ENCODE measurements at places on chromosomes 4 and X.

GRCh38 chr4:94306713-94307112 lies 35.9 kb downstream of the HPGDS start:
- no peak for DNase-seq

GRCh38 chr4:44632089-44632488 lies 19.3 kb downstream of the YIPF7 start:
- DNase-seq = no peak

DNA sequence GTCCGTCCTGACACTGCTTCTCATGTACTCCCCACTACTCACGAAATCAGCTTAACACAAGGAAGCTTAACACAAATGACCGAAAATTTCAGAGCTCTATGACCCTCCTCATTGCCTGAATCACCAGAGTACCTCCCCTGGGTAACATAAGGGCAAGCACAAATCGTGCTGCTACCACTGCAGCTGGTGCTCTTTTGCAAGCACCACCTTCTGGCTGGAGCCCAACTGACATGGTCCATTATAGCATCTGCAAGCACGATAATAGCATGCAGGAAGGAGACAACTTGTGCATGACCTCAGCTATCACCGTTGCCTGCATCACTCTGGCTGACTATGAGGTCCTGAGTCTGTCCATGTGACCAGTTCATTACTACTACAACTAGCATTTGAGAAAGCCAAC lies 308.0 kb downstream of the TEX13C start:
- no peak for DNase-seq

- no peak for DNase-seq
These were observed 10.7 kb downstream of the KLHL8 start for GRCh38 chr4:87209696-87210095.

GRCh38 chr4:92232566-92232965 lies 71.2 kb upstream of the GRID2 start:
- DNase-seq = no peak

DNA sequence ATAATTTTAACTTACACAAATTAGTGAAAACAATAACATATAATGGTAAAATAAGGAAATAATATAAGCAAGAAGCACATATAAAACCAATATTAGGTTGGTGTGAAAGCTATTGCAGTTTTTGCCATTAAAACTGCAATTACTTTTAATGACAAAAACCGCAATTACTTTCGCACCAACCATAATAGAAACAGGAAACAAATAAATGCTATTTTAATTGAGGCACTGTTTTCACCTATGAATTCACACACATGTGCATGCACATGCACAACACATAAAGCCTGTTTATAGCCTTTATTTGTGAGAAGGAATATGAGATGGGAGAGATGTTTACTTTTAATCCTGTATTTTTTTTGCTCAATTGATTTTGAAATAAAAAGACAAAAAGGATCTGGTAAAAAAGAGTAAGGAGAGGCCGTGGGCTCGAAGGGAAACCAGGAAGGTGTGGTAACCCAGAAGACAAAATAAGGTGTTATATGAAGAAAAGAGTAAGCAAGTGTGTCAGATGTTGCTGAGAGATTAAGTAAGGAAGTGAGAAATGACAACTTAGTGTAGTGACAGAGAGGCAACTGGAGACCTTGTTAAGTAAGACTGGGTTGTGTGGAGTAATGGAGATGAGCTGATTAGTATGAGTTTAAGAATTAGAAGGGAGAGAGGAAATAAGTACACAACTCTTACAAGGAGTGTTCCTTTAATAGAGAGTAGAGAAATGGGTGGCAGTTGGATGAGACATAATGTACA lies 69.0 kb downstream of the KLHL13 start:
- DNase-seq = no peak
